ENCODE measurements at places on chromosomes 2 and 18. TPM values are rescaled to one million over a fixed set of nuclear protein-coding genes. Genes with fewer than 3 reads are reported as not detected.

The RAB1A gene
- total RNA-seq: 126 TPM

The ICOS gene
- not detected for total RNA-seq

The TAF1B gene
- total RNA-seq: 8.5 TPM

The AQP12A gene
- not detected for total RNA-seq

The ALPI gene
- total RNA-seq: not detected

The SIX2 gene
- total RNA-seq: 1.8 TPM

The PIK3C3 gene
- total RNA-seq: 51.1 TPM

The PARD3B gene
- total RNA-seq: 10.3 TPM

The GPR45 gene
- total RNA-seq: not detected

The GCG gene
- total RNA-seq: not detected

The TEKT4 gene
- not detected for total RNA-seq

The GPAT2 gene
- 5.7 TPM for total RNA-seq

The C2orf66 gene
- total RNA-seq: 1.1 TPM

The CEP192 gene
- total RNA-seq: 16.0 TPM

The TRPM8 gene
- not detected for total RNA-seq

The DSG1 gene
- not detected for total RNA-seq

The INHA gene
- not detected for total RNA-seq

The TUBA4B gene
- total RNA-seq: not detected

The INPP1 gene
- 19.1 TPM for total RNA-seq

The MEP1B gene
- not detected for total RNA-seq

The TEX44 gene
- total RNA-seq: not detected

The MRO gene
- not detected for total RNA-seq

The MDH1B gene
- total RNA-seq: 0.12 TPM

The SLC4A3 gene
- total RNA-seq: 2.0 TPM

The CAPN14 gene
- 0.15 TPM for total RNA-seq

The RAB6C gene
- not detected for total RNA-seq

The RNF125 gene
- total RNA-seq: 1.6 TPM

The PKDCC gene
- total RNA-seq: 4.0 TPM

The CAPN13 gene
- total RNA-seq: not detected

The MAPK4 gene
- total RNA-seq: 0.05 TPM

The CREG2 gene
- 31.7 TPM for total RNA-seq

The COLEC12 gene
- total RNA-seq: 13.2 TPM

The LONRF2 gene
- total RNA-seq: 0.19 TPM

The AOX1 gene
- 3.8 TPM for total RNA-seq

The RPRM gene
- total RNA-seq: not detected

The UGT1A4 gene
- total RNA-seq: 0.12 TPM

All from glomerular endothelial cell (primary cell).